Transverse colon (tissue), 4 donors: ENCODE measurements at places on chromosomes 16 and 17.

DNA sequence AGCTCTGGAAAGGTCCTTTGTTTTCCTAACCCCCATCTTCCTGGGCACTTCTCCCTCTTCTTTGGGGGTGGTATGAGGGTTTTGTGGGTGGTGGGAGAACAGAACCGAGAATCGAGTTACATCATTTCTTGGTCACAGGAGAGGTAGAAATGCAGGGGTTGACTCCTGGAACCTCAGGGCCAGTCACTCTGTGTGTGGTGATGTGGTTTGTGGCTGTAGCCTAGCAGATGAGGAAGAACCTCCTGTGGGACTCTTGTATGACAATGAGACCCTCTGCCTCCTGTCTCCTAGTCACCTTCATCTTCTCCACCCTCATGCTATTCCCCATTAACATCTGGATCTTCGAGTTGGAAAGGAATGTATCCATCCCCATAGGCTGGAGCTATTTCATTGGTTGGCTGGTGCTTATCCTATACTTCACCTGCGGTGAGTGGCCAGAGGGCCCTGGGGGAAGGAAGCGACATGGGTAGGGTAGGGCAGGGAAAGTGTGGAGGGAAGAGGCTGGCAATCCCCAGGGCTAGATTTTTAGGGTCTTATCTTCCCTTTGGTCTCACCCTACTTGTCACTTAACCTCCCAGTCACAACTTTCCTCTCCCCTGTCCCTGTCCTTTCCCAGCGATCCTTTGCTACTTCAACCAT is 5.5 kb downstream of the ODF4 start:
- H3K27ac ChIP-seq: no peak overlapping the region
- H3K4me1 ChIP-seq: no peaks in the 10 kb centered on the region
- H3K36me3 ChIP-seq: no peaks in the 10 kb centered on the region
- DNase-seq: no peak
- no peak overlapping the region for H3K4me3 ChIP-seq
- H3K27me3 ChIP-seq: peaks cover 20% of the 10 kb centered on the region

GRCh38 chr17:77782201-77782600 is 176.3 kb upstream of the TNRC6C start:
- peaks cover 5% of the 10 kb centered on the region for H3K27me3 ChIP-seq
- DNase-seq: no peak
- H3K4me1 ChIP-seq: no peaks in the 10 kb centered on the region
- H3K4me3 ChIP-seq: no peak overlapping the region
- H3K36me3 ChIP-seq: no peaks in the 10 kb centered on the region

- H3K4me1 ChIP-seq: no peaks in the 10 kb centered on the region
- peaks cover 4% of the 10 kb centered on the region for H3K27me3 ChIP-seq
- H3K4me3 ChIP-seq: no peak overlapping the region
- no peaks in the 10 kb centered on the region for H3K36me3 ChIP-seq
Observed at GRCh38 chr17:7955414-7956227, 23.6 kb downstream of the CNTROB start.

DNA sequence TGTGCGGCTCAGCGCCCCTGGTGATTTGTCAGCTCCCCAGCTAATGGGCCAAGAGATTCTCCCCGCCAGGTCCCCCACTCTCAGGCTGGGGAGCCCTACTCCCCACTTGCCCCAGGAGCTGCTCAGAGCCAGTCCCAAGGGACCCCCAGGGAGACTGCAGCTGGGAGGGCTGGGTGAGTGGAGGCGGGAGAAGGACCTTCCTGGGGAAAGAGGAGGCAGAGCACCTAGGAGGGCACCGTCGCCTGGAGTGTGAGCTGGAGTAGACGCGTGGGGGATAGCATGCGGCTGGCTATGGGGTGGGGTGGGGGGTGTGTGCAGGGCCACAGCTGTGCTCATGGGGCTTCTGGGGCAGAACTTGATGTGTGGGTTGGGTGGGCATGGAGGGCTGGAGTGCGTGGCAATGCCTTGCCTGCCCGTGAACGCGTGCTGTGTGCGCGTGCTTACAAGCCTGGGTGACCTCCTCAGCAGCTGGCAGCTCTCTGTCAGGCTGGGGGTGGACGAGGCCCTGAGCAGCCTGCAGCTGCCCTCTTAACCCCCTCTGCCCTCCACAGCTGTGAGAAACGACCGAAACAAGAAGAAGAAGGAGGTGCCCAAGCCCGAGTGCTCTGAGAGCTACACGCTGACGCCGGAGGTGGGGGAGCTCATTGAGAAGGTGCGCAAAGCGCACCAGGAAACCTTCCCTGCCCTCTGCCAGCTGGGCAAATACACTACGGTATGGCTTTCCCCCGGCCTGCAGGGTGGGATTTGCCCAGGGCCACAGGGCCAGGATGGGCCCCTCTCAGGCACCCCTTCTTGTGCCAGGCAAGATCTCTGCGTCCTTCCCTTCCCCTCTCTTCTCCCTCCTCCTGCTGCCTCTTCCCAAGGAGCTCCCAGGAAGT is 12.9 kb downstream of the GJD3 start:
- peaks cover 46% of the 10 kb centered on the region for H3K4me1 ChIP-seq
- no peak overlapping the region for H3K4me3 ChIP-seq
- no peak for DNase-seq
- H3K27me3 ChIP-seq: no peaks in the 10 kb centered on the region
- H3K36me3 ChIP-seq: no peaks in the 10 kb centered on the region

GRCh38 chr17:61063528-61063927 is 336.1 kb upstream of the TBX2 start:
- H3K27ac ChIP-seq: no peak overlapping the region
- H3K36me3 ChIP-seq: no peaks in the 10 kb centered on the region
- no peak overlapping the region for H3K4me3 ChIP-seq
- no peaks in the 10 kb centered on the region for H3K27me3 ChIP-seq

DNA sequence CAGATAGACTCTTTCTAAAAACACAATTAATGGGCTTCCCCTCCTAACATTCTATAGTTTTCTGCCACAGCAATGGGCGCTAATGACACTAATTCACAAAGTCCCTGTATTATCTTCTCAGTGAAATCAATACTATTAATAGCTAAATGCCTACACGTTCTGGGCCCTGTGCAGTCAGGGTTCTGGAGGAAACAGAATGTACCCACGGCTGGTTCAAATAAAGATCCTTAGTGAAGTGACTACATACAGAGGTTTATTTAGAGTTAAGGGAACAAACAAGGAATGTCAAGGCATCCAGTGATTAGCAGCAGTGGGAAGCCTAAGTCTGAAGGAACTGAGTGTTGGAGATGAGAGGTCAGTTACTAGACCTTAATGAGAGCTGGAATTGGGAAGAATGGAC is 43.5 kb upstream of the MTMR4 start:
- H3K27ac ChIP-seq: no peak overlapping the region
- no peak for DNase-seq
- H3K4me3 ChIP-seq: no peak overlapping the region
- H3K27me3 ChIP-seq: no peaks in the 10 kb centered on the region
- no peaks in the 10 kb centered on the region for H3K4me1 ChIP-seq

DNA sequence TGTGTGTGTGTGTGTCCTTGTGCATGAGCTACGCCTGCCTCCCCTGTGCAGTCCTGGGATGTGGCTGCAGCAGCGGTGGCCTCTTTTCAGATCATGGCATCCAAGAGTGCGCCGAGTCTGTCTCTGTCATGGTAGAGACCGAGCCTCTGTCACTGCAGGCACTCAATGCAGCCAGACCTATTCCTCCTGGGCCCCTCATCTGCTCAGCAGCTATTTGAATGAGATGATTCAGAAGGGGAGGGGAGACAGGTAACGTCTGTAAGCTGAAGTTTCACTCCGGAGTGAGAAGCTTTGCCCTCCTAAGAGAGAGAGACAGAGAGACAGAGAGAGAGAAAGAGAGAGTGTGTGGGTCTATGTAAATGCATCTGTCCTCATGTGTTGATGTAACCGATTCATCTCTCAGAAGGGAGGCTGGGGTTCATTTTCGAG is 22.5 kb downstream of the STAT5A start:
- H3K4me1 ChIP-seq: peaks cover 12% of the 10 kb centered on the region
- no peaks in the 10 kb centered on the region for H3K27me3 ChIP-seq
- no peak overlapping the region for H3K4me3 ChIP-seq
- DNase-seq: no peak
- peak overlapping the region; percentile 88 for H3K27ac ChIP-seq
- H3K36me3 ChIP-seq: peaks cover 8% of the 10 kb centered on the region

GRCh38 chr16:75433732-75434413 is 570 bp upstream of the CFDP1 start:
- H3K4me3 ChIP-seq: peak overlapping the region; percentile 96
- H3K36me3 ChIP-seq: no peaks in the 10 kb centered on the region
- no peaks in the 10 kb centered on the region for H3K27me3 ChIP-seq
- DNase-seq: peak; percentile 74
- H3K27ac ChIP-seq: peak overlapping the region; percentile 94

DNA sequence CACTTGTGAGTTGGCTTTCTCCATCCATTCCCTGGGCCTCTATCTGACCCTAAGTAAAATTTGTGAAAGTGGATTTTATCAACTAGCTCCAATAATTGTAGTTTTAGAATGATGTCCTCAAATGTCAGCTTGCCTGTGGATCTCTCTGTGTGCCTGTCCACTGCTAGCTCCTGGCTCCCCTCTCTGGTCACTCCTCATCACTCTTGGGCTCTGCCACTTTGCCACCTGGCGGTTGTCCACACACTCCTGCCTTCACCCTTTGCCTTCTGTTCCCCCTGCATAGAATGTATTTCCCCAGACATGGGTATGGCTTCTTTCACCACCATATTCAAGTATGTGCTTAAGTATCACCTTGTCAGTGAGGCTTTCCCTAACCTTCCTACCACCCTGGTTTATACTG is 19.8 kb downstream of the ANKFN1 start:
- H3K4me1 ChIP-seq: peaks cover 6% of the 10 kb centered on the region
- no peaks in the 10 kb centered on the region for H3K36me3 ChIP-seq
- no peak overlapping the region for H3K27ac ChIP-seq
- DNase-seq: no peak
- H3K27me3 ChIP-seq: no peaks in the 10 kb centered on the region

DNA sequence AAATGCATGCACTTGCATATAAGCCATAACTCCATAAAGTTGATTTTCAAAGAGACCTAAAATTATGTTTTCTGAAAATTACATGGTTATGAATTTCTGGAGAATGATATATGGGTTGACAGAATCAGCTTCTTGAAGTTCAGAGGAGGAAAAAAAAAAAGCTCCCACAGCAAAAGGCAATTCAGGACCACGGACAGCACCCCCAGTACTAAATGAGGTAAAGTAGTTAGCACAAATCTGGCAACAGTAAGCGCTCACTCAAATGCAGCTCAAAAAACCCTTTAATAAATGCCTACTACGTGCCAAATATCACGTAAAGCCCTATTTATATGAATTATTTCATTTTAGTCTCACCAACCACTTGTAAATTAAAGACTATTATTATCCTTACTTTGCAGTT is 135.2 kb downstream of the SHISA9 start:
- no peaks in the 10 kb centered on the region for H3K27me3 ChIP-seq
- H3K4me3 ChIP-seq: no peak overlapping the region
- no peaks in the 10 kb centered on the region for H3K4me1 ChIP-seq
- no peak for DNase-seq
- no peak overlapping the region for H3K27ac ChIP-seq
- no peaks in the 10 kb centered on the region for H3K36me3 ChIP-seq

- no peak overlapping the region for H3K4me3 ChIP-seq
- no peak overlapping the region for H3K27ac ChIP-seq
- no peak for DNase-seq
Observed at GRCh38 chr17:5902181-5903140, 167.7 kb upstream of the WSCD1 start.

DNA sequence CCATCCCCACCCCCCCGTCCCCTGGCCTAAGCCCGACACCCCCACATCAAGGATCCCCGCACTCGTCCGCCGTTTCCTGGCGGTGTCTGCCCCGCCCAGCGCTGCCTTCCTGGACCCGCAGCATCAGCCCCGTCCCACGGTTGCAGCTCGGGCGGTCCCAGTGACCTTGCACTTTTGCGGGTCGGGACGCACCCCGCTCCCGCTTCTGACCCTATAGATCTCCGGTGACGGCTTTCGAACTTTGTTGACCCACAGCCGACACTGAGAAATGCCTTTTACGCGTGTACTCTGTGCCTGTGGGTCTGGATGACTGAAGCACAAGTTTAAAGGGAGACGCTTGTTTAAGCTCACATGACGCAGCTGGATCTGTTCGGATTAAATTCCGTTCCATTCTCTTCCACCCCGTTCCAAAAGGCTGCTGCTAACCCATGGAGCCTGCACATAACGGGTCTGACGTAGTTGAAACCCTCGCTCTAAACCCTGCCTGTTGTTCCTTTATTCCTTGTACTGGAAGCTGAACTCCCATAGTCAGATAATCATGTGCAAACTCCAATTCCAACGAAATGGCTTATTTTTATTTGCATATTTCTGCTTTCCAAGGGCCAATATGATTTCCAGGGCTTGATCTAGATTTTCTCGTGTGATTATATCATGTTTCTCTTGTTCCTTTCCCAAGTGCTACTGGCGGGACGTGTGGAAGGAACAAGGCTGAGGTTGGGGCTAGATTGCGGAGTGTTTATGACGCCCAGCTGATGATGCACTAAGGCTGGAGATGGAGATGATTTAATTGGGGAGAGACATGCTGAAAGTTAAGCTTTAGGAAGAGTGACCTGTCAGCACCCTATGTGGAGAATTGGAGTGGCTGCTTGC is 834 bp downstream of the FLYWCH1 start:
- peak; percentile 51 for DNase-seq
- H3K27ac ChIP-seq: peak overlapping the region; percentile 91
- peaks cover 4% of the 10 kb centered on the region for H3K27me3 ChIP-seq
- peaks cover 11% of the 10 kb centered on the region for H3K36me3 ChIP-seq
- peak overlapping the region; percentile 86 for H3K4me3 ChIP-seq

GRCh38 chr16:57422026-57422944 is 17.7 kb downstream of the CCL17 start:
- no peak overlapping the region for H3K27ac ChIP-seq
- H3K4me1 ChIP-seq: peaks cover 22% of the 10 kb centered on the region
- H3K36me3 ChIP-seq: no peaks in the 10 kb centered on the region

- peaks cover 22% of the 10 kb centered on the region for H3K4me1 ChIP-seq
- H3K36me3 ChIP-seq: no peaks in the 10 kb centered on the region
- DNase-seq: no peak
- H3K27ac ChIP-seq: no peak overlapping the region
- H3K4me3 ChIP-seq: no peak overlapping the region
- no peaks in the 10 kb centered on the region for H3K27me3 ChIP-seq
Observed at GRCh38 chr17:28521311-28522085, 15.3 kb downstream of the FOXN1 start.

GRCh38 chr17:45288825-45289224 is 26.9 kb upstream of the SPATA32 start:
- DNase-seq: no peak
- H3K36me3 ChIP-seq: peaks cover 7% of the 10 kb centered on the region
- H3K4me1 ChIP-seq: peaks cover 61% of the 10 kb centered on the region
- no peak overlapping the region for H3K4me3 ChIP-seq
- H3K27ac ChIP-seq: peak overlapping the region; percentile 86

DNA sequence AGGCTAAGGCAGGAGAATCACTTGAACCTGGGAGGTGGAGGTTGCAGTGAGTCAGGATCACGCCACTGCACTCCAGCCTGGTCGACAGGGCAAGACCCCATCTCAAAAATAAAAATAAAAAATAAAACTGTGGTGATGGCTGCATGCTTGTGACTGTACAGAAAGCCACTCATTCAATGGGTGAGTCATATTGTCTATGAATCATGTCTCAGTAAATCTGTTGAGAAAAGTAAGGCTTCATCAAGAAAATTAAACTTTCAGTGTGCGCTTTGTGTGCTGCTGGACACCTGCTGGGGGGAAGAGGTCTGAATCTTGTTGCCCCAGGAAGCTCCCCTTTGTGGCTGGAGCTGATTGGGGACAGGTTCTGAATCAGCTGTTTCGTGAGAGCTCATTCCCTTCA is 11.3 kb downstream of the NUBP1 start:
- no peaks in the 10 kb centered on the region for H3K4me1 ChIP-seq
- H3K4me3 ChIP-seq: no peak overlapping the region
- no peak for DNase-seq
- H3K27me3 ChIP-seq: no peaks in the 10 kb centered on the region

GRCh38 chr16:53290520-53290919 is 143.8 kb upstream of the RBL2 start:
- no peaks in the 10 kb centered on the region for H3K4me1 ChIP-seq
- no peak overlapping the region for H3K4me3 ChIP-seq
- no peak overlapping the region for H3K27ac ChIP-seq
- no peaks in the 10 kb centered on the region for H3K27me3 ChIP-seq
